ENCODE measurements at places on chromosomes 4 and X.

- DNase-seq = no peak
Measured at GRCh38 chr4:41232406-41232805, 18.1 kb upstream of the APBB2 start.

DNA sequence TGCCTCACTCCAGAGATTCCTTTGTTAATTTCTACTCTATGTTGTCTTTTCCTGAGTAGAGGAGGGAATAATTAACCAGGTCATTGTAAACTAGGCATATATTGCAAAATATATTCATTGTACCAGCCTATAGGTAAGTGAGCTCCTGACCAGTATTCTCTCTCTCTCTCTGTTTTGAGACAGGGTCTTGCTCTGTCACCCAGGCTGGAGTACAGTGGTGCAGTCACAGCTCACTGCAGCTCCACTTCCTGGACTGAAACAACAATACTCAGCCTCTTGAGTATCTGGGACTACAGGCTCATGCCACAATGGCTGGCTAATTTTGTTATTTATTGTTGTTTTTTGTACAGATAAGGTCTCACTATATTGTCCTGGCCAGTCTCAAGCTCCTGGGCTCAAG is 198.3 kb downstream of the ARAP2 start:
- DNase-seq = no peak

DNA sequence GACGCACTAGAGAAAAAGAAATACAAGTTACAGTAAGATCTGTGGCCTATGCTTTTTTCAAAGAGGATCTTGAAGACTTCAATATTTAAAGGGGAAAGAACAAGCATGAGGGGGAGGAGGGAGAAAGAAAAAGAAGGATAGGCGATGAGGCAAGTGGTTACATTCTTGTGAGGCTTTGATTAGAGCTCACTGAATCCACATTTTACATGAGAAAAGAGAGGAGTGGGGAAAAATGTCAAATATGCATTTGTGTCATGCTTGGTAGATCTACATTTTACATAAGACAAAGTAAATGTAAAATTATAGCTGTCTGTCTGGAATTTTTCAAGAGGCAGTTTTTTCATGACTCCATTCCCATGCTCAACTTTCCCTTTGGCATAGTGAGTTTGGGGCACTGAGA is 965.9 kb downstream of the FSTL5 start:
- DNase-seq = no peak

GRCh38 chr4:76011018-76011670 is 3.8 kb upstream of the CXCL9 start:
- no peak for DNase-seq

DNA sequence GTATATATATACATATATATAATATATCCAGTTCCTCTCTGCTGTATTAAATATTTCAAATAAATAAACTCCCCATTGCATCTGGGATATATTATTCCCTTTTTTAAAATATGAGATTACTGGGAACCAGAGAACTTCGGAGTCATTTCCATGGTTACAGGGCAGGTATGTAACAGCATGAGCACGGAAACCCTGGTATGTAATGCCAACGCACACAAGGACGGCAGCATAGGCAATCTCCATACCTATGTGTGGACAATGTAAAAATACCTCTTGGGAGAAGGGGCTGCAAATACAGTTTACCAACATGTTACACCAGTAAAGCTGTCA is 62.8 kb downstream of the NUDT10 start:
- no peak for DNase-seq

DNA sequence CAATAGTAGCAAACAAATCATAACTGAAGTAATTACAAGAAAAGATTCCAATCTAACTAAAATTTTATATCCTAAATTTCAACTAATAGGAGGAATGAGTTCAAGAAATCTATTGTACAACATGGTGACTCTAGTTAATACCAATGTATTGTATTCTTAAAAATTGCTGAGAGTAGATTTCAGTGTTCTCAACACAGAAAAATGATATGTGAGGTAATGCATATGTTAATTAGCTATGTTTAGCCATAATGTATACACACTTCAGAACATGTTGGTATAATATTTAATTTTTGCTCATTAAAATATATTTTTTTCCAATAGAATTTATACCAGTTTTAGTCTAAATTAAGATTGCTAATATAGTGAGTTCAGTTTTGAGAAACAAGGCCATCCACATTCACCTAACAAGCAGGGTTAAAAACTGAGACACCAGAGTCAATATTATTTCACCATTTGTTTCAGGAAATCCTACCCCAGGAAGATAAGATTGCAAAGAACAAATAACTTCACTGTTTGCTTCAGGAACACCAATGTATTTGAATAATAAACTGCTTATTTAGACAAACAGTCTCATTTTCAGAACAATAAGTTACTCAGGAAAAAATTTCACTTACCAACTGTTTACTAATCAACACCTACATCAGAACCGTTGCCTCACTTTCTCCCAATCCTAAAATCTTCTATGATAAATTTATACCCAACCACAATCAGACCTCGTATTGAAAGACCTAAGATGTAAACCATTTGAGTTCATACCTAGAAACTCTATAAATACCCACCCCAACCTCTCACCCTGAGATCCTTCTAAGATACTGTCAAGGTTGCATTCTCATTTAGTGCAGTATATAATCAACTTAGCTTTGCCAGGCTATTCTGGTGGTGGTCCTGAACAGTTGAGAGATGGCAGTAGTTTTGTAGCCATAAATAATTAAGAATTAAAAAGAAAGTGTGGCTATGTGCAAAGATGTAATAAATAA is 132.8 kb downstream of the MAB21L2 start:
- DNase-seq = no peak

- DNase-seq = no peak
Measured at GRCh38 chrX:112636288-112636687, 43.5 kb downstream of the LHFPL1 start.

- DNase-seq = no peak
Measured at GRCh38 chr4:179768996-179769395, 2326.8 kb upstream of the AGA start.

GRCh38 chrX:110172215-110172614 is 145.7 kb downstream of the AMMECR1 start:
- no peak for DNase-seq

GRCh38 chrX:124605511-124605910 is 259.1 kb downstream of the SH2D1A start:
- DNase-seq = no peak

DNA sequence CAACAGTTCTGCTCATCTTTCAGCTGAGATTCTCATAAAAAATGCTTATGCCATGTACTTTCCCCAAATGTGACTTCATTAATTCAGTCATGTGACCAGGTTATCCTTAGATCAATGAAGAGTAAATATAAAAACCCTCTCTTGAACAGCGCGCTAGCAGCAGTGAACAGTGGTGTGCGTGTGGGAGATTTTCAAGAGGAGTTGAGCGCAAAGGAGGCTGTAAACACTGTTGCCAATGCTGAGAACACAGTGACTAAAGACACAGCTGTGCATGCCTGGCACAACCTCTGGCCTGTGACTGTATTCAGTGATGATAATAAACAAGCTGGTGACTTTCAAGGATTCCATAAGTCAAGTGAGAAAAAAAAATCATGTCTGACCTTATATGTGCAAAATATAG is 25.1 kb downstream of the MSX1 start:
- DNase-seq = no peak

DNA sequence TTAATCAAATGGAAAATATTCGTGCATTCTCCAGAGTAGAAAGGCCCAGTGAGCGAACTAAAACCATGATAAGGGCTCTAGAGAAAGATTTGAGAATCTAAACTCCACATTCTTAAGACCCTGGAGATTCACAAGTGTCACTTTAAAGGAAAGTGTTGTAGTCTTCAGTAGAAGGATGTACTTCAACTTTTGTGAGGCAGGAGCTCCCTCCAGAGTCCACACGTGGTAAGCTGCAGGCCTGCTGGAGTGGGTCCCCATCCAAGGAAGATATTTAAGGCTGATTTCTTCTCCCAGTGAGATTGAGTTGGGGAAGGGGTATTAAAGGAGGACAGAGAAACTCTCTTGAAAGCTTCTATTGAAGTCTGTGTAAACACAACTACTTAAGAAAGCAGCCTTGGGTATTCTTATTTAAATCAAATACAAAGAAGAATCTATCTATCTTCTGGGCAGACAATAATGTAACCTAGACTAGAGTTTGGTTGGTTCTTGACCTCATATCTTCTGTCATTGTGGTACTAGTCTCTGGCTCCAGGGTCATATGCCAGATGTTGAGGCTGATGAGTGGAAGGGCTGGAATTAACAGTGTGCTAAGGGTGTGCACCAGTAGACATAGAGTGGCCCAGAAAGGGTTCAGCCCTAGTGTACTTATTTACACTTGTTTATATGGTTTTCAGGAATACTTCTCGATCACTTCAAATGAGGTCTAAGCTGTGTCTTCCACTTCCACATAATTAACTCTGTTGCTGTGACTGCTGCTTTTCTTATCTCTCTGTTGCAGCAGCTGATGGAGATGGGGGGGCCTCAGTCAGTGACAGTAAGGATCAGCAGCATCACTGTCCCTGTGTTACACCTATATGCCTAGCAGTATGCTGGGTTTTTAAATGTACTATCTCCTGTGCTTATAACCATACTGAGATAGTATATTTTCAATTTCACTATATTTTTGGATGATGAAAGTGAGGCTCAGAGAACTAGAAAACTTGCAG is 76.1 kb downstream of the HMGB2 start:
- peak; percentile 42 for DNase-seq

GRCh38 chr4:78379040-78379439 is 172.5 kb upstream of the ANXA3 start:
- no peak for DNase-seq

GRCh38 chr4:155675709-155676429 is 9.2 kb downstream of the GUCY1A1 start:
- no peak for DNase-seq

DNA sequence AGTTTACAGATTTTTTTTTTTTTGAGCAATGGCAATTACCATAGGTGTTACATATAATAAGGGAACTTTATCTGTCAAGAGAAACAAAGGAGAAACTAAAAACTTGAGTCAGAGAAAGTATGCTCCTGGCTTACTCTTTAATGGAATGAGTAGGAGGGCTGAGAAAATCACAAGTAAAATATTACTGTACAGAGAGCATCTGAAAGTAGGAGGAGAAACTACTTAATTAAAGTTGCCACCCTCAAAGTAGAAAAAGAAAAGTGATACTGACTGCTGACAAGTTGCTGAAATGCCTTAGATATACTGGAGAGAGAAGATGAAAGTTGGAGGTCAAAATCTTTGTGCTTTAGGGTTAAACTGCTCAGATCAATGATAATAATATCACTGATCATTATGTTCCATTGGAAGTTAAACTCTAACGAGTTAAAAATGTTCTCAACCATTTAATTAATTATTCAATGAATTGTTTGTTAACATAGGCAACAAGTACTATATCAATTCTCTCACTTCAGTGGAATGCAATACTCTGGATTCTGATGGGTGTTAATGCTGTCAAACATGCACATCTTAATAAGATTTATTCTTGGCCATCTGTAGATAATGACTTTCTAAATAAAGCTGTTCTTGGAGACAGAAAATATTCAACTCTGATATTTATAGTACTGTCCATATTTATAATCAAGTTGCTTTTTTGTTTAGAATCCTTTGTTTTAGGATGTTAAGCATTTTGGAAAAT is 61.2 kb upstream of the CAMK2D start:
- no peak for DNase-seq

- no peak for DNase-seq
Measured at GRCh38 chr4:2865196-2865780, 21.6 kb downstream of the ADD1 start.

GRCh38 chr4:86278126-86278525 is 81.7 kb downstream of the MAPK10 start:
- no peak for DNase-seq
